ENCODE measurements at places on chromosomes 1 and 21.

DNA sequence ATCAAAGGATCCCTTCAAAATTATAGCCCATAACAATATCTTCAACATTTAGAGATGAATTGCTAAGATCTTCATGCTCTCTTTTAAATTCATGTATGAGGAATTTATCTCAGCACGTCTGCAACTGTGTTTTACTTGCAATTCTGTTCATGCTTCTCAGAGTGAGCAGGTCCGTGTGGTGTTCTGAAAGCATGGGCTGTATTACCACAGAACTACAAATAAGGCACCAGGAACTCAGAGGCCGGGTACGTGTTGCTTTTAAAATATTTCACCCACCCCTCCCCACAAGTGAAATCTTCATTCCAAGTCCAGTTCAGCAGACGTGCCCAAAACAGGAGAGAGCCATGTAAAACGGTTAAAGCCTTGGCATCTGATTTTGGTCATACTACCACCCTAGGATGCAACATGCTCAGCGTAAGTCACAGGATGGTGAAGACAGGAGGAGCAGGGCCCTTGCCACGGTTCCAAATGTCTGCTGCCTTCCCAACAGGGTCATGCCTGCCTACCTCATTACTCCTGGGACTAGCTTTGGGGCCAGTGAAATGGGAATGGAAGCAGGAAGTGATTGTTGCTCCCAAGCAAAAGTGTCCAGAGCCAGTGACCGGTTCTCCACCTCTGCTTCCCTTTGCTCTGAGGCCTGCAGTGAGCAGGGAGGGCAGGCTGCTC, 133.7 kb downstream of the PTPN14 start:
- no peak for DNase-seq

- DNase-seq: peak; percentile 93
These were observed 45.6 kb upstream of the TMEM61 start for GRCh38 chr1:54934869-54935268.

- DNase-seq: peak; percentile 36
These were observed 69.6 kb upstream of the SGIP1 start for GRCh38 chr1:66464351-66464750.

DNA sequence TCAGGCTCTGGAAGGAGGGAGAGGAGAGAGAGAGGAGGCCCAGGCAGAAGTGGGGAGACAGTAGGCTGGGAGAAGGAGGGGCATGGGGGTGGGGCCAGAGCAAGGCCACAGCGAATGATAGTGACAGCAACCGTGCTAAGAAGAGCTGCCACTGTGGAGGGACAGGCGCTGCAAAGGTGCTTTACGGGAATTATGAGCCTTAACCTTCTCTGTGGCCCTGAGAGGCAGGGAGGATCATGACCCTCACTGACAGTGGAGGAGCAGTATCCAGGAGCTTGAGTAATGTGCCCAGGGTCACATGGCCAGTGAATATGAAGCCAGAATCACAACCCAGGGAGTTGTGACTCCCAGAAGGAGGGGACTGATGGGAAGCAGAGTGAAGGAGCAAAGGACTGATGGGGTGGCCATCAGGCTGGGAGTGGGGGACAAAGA, 53.4 kb upstream of the RPL11 start:
- DNase-seq: peak; percentile 47

- DNase-seq: no peak
These were observed 51.9 kb upstream of the GOLT1A start for GRCh38 chr1:204265665-204266064.

DNA sequence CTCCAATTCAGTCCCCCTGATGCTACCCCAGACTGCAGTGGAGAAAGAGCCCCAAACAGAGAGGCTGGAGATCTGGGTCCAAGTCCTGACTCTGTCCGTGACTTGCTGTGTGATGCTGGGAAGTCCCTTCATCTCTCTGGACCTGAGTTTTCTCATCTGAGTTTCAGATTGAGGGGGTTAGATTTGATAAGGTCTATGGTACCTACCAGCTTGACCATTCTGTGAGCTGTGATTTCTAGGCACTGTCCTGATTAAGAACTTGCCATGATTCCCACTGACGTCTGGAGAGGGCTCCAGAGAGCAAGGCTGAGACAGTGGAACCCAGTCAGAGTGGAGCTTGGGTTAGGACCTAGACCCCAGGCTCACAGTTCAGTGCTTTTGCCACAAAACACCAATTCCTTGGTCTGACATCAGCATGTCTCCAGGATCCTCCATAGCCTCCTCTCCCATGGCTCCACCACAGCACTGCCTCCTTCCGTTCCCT, 43.8 kb upstream of the DMBX1 start:
- DNase-seq: no peak

DNA sequence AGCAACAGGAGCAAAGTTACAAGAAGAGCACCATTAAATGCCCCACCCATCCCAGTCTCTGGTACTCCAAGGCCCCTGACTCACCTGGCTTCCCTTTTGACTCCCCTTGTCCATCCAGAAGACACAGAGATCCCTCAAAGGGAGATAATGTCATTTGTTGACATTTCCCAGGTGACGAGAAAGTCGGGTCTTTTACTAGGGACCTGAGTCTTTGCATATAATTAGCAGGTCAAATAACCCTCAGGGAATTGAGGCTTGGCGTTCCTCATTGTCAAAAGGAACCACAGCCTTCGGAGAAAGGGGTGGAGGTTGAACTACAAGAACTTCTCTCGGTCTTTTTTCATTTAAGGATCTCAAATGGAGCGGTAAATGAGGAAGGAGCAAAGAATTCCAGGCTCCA, 133.2 kb downstream of the PROX1 start:
- DNase-seq: no peak

GRCh38 chr1:10516925-10517676, 42.4 kb downstream of the PEX14 start:
- no peak for DNase-seq

- DNase-seq: no peak
These were observed 25.4 kb downstream of the ZNF362 start for GRCh38 chr1:33281554-33282303.

GRCh38 chr1:72037745-72038343, 244.5 kb downstream of the NEGR1 start:
- peak; percentile 59 for DNase-seq

DNA sequence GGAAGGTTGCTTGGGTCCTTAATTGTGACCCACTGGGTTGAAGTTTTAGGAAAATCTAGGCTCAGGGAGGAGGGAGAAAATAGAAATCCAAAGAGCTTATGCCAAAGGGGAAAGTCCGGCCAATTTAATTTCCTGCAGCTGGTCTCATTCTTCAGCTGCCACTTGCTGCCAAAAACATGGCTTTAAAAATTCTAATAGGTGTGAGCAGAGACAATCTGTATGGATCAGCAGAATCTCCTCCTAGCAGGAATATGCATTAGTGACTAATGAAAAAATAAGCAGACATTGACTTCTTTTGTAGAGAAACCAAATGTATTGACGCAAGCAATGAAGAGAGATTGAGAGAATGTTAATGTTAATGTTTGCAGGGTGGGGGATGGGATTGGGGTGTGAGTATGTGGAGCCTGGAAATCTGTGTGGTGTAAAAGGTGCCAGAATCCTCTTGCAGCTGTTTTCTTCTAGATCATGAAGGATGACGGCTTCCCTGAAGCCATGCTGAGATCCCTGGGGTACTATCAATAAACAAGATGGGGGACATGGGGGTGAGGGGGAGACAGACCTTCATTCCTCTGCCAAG, 35.3 kb downstream of the VWA5B1 start:
- peak; percentile 22 for DNase-seq

DNA sequence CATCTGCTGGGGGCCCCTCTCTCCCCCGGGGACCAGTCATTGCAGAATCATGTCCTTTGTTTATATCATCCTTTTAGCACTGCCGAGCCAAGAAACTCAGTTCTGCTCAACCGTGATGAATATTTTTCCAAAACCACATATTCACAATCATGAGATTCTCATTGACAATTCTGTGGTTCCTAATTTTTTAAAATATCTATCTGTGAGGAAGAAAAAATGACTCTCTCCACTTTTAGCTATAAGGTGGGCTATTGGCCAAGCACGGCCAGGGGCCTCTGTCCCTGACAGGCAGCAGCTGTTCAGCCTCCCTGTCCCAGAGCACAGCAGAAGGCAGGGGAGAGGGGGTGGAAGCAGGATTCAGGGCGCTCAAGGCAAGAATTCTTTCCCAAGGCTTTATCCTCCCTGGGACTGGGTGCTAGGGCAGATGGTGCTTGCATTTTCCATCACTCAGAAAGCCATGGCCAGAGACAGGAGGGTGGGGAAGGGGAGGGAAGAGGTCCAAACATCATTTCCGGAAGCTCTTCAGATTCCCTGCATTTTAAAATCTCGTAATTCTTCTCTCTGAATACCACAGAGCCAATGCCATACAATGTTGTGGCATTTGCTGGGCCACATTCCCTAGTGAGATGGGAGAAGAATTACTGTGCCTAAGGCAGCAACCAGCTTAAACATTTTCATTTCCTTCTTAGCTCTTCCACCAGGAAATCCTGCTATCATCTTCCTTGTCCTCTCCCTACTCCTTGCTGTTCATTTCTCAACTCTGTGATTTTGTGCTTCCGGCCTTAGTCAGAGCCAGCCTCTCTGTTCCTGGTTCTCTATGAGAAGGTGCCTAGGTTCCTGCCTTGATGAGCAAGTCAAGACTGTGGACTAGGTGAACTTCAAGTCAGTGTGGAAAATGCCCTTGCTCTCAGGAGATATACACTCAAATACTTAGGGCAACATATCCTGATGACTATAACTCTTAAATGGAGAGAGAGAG, 60.3 kb downstream of the KCNJ6 start:
- peak; percentile 87 for DNase-seq

- DNase-seq: no peak
These were observed 32.8 kb downstream of the LRRC8B start for GRCh38 chr1:89557445-89557825.

DNA sequence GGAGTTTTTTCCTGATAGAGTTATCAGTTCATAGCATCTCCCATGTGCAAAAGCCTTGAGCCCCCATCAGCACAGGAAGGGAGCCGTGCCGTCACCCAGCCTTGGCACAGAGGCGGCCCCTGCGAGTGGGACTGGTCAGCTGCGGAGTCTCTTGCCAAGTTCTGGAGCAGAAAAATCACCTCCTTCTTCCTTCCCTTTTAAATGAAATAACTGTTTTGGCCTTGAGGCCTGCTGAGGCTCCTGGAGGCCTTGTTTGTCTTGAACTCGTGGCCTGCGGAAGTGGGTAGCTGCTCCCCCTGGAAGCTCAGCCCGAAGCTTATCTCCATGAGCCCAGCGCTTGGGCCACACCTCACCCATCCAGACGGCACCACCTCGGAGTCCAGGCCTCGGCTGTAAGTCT, 145.7 kb upstream of the TMEM51 start:
- no peak for DNase-seq

- no peak for DNase-seq
These were observed 8.1 kb upstream of the KHDRBS1 start for GRCh38 chr1:32005522-32005921.

DNA sequence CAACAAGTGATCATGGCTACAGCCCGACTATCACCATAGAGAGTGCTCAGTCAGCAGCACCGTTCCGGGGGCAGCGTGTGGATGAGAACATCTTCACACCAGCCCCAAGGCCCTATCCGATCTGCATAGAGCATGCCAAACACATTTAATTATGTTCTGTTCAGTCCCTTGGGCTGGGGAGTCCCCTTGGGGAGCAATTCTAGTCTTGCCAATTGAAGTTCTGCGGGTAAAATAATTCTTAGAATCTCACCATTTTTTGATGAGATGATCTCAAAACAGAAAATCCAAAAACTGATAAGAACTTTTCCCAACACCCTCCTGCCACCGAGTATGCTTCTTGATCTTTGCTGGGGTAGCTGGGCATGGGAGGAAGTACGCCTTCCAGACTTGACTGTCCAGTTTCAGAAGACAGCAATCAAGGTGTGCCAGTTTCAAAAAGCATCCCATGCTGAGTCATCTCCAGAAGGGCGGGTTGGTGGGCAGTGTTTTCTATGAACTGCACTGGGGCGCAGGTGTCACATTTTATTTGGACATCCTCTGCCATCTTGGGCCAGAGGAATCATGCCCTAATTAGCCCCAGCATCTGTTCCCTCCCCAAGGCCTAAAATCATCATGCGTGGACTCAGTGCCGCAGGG, 20.8 kb upstream of the PTPRF start:
- DNase-seq: no peak

GRCh38 chr1:33143176-33143575, 38.7 kb downstream of the TRIM62 start:
- peak; percentile 26 for DNase-seq

- peak; percentile 53 for DNase-seq
These were observed 4.6 kb downstream of the IPO13 start for GRCh38 chr1:43951021-43951985.

GRCh38 chr21:45147473-45148315, 73.3 kb downstream of the ADARB1 start:
- peak; percentile 66 for DNase-seq

GRCh38 chr21:15788847-15789523, 59.2 kb downstream of the USP25 start:
- DNase-seq: peak; percentile 32

DNA sequence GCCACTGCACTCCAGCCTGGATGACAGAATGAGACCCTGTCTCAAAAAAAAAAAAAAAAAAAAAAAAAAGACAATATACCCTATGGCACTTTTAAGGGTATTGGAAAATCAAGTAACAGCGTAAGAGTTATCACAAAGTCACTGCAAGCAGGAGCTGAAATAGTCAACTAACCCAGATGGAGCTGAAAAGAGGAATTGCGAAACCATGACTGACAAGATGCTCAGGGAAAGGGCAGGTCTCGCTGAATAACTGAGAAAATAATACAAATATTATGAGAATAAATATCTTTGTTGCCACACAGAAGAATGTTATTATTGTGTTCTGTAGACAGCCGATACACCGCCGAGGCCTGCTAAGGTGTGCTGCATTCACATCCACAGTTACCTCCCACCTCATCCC, 17.8 kb downstream of the HLCS start:
- DNase-seq: peak; percentile 6

DNA sequence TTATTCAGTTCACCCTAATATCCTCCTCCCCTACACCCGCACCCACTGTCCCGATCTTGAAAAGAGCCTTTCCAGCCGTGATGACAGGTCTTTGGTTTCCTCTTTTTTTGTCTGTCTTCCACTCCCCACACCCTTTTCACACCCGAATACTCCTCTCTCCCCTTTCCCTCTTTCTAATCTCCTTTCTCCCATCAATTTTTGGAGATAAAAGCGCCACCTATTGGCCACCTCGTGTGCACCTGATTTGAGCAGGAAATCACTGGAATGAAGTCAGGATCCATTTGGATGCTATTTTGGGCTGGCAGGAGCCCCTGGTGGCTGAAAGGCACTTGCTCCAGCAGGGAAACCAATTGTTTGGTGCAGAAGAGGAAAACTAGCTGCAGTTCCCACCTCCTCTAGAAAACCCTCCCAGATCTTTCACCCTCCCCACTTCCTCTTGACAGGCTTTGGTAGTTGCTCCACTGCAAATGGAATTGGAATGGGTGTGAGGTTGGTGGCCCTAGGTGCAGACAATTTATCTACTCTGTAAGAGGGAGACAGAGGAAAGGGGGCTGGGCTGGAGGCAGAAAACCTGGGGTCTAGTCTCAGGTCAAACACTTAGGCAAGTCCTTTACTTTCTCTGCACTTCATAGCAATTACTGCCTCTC, 8.4 kb downstream of the FOXE3 start:
- peak; percentile 81 for DNase-seq

GRCh38 chr21:39531064-39531463, 79.3 kb downstream of the SH3BGR start:
- DNase-seq: no peak

GRCh38 chr1:62131093-62131725, 63.4 kb upstream of the L1TD1 start:
- DNase-seq: peak; percentile 78
